ENCODE measurements at places on chromosomes 4 and X. TPM values are rescaled to one million over a fixed set of nuclear protein-coding genes. Genes with fewer than 3 reads are reported as not detected.

DNA sequence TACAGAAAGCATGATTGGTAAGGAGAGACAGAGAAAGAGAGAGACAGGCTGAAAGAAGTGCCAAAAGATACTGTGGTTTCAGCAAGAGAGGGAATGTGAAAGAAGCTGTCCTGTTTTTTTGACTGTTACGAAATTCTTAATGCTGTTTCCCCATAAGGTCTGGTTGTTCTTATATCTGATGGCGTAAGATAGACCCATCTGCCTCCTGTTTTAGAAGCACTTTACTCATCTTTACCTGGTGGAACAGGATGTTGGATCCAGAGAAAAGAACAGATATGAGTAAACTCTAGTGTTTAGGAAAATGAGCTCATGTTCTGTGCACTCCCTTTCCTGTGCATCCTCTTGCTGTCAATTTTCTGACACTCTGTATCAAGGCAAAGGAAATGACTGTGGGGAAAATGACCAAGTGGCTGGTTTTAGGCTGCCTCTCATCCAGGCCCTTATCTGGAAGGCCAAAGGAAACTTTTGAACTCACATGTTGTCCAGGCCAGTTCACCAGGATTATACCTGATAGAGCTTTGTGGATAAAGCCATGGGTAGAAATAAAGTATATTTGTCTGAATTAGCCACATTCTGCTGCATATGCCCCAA, 311.7 kb upstream of the HTR2C start:
- H3K4me1 ChIP-seq, result no peaks in the 10 kb centered on the region
- no peak for DNase-seq
- H3K27ac ChIP-seq, result no peak overlapping the region

DNA sequence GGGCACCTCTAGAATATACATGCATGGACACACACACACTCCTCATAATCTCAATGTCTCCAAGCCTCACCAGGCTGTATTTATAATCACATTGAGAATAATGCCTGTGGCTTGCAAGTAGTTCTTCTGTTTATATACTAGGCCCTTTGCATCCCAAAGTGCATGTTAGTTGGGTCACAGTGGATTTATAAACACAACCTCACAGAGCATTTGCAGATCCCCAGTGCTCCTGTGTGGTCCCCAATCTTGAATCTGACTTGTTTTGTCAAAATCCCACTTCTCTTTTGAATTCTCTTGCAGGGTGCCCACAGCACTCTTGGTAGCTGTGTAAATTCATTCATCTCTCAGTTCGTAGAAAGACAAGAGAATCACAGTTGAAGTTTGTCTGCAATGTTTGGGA, 49.6 kb upstream of the PROM1 start:
- no peak overlapping the region for H3K27ac ChIP-seq
- no peak for DNase-seq
- no peaks in the 10 kb centered on the region for H3K4me1 ChIP-seq

Gene PRR32
- not detected for total RNA-seq

Gene XPNPEP2
- total RNA-seq, result not detected

DNA sequence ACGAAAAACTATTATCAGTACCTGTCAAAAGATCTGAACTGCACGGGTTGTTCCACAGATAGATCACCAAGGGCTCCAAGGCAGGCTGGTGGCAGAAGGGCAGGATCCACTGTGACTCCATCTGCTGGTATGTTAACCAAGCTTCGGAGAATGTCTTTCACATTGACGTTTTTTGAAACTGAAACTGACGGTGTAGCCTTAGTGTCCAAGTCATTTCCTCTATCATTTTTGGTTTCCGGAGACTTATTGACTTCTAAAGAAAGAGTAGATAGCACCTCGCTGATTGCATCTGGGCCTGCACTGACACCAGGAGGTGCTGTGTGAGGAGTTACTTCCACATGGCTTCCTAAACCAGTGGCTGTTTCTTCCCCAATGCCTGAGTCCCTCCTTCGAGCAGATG, 186.9 kb downstream of the LRBA start:
- DNase-seq, result peak; percentile 29
- H3K4me3 ChIP-seq, result no peak overlapping the region
- no peaks in the 10 kb centered on the region for H3K36me3 ChIP-seq
- H3K27me3 ChIP-seq, result no peaks in the 10 kb centered on the region
- peaks cover 18% of the 10 kb centered on the region for H3K4me1 ChIP-seq
- peak overlapping the region; percentile 83 for H3K27ac ChIP-seq

DNA sequence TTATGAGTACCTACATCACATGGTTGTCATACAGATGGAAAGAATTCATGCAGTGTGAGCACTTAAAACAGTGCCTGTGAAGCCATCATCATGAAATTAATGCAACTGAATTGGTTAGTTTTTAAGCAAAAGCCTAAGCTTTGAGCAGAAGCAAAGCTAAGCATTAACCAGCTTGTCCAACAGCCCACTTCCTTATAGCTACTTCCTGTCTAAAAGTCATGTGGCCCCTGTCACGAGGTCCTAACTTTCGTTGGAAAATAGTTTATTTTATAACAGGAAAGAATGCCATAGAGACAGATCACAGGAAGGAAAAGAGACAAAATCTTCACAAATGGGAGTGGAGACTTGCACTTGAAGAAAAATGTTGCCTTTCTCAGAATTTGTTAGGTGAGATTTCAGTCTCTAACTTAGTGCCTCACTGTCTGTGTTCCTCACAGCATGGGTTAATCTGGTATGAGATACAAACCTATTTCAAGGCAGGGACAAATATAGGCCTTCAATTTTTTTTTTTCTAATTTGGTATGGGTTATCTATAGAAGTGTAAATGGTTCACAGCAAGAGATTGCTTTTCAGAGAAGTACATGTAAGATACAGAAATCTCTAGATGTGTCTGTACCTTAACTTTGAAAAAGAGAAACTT, 27.7 kb upstream of the VCX start:
- H3K4me1 ChIP-seq, result no peaks in the 10 kb centered on the region
- no peaks in the 10 kb centered on the region for H3K27me3 ChIP-seq
- no peak overlapping the region for H3K4me3 ChIP-seq

GRCh38 chrX:109775386-109775785, 42.3 kb upstream of the ACSL4 start:
- no peak overlapping the region for H3K27ac ChIP-seq
- H3K36me3 ChIP-seq, result no peaks in the 10 kb centered on the region
- no peaks in the 10 kb centered on the region for H3K27me3 ChIP-seq

Gene IRAK1
- total RNA-seq, result 95.0 TPM

Gene ABCG2
- total RNA-seq, result 1.1 TPM

Gene ARHGEF6
- total RNA-seq, result 79.9 TPM

Gene CLCN5
- 2.2 TPM for total RNA-seq

Gene BEX1
- total RNA-seq, result 0.45 TPM

DNA sequence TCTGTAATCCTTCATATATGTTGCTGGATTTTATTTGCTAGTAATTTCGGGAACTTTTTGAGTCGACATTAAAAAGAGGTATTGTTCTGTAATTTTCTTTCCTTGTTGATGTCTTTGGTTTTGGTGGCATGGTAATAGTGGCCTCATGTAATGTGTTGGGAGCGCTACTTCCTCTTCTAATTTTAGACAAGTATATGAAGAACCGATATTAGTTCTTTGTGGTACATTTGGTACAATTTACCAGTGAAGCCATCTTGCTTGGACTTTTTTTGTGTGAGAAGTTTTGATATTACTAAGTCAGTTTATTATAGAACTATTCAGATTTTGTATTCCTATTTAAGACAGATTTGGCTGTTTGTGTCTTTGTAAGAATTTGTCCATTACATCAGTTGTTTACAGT, 669.2 kb upstream of the AADAT start:
- H3K4me1 ChIP-seq, result no peaks in the 10 kb centered on the region
- H3K27ac ChIP-seq, result no peak overlapping the region
- DNase-seq, result no peak
- no peak overlapping the region for H3K4me3 ChIP-seq
- no peaks in the 10 kb centered on the region for H3K27me3 ChIP-seq
- H3K36me3 ChIP-seq, result no peaks in the 10 kb centered on the region

- no peaks in the 10 kb centered on the region for H3K36me3 ChIP-seq
- H3K27ac ChIP-seq, result no peak overlapping the region
- H3K4me3 ChIP-seq, result no peak overlapping the region
- H3K27me3 ChIP-seq, result no peaks in the 10 kb centered on the region
- no peak for DNase-seq
Observed at GRCh38 chr4:33592701-33593100, 2651.6 kb downstream of the ARAP2 start.

- no peaks in the 10 kb centered on the region for H3K4me1 ChIP-seq
- H3K4me3 ChIP-seq, result no peak overlapping the region
- no peaks in the 10 kb centered on the region for H3K27me3 ChIP-seq
- no peak overlapping the region for H3K27ac ChIP-seq
Observed at GRCh38 chr4:144614850-144615585, 30.9 kb upstream of the HHIP start.

DNA sequence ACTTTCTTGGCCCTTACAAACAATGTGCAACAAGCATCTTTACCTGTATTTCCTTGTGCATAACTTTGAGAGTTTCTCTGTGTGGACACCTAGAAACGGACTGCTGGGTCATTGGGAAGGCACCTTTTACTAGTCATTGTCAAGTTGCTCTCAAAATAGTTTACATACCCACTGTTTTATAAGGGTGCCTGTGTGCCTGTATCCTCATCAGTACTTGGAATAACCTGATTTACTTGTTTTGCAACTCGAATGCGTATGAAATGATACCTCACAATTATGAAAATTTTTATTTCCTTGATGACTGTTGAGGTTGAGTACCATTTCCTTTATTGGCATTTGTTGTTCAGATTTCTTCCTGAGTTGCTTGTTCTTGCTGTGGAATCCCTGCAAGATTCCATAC, 150.8 kb downstream of the STIM2 start:
- DNase-seq, result no peak
- peaks cover 4% of the 10 kb centered on the region for H3K4me1 ChIP-seq
- H3K36me3 ChIP-seq, result peaks cover 21% of the 10 kb centered on the region
- H3K27ac ChIP-seq, result no peak overlapping the region
- H3K4me3 ChIP-seq, result no peak overlapping the region

GRCh38 chr4:20086067-20086798, 165.5 kb upstream of the SLIT2 start:
- H3K27ac ChIP-seq, result no peak overlapping the region
- no peaks in the 10 kb centered on the region for H3K4me1 ChIP-seq
- H3K27me3 ChIP-seq, result no peaks in the 10 kb centered on the region
- H3K36me3 ChIP-seq, result no peaks in the 10 kb centered on the region

DNA sequence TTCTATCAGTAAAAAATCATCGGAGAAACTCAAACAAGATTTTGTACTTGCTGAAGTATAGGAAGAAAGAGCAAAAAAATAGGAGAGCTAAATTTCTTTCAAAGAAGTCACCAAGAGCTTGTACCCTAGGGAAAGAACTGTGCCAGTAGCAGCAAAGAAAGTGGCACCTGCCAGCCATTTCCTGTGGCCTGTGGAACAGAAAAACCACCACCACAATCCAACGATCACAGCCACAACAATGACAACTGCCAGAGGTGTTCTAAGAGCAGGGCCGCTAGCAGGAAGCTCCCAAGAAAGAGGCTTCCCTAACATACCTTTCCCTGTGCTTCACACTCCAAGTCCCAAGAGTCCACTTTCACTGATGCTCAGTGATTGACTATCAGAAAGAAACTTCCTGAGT, 266.1 kb upstream of the GPC4 start:
- no peak overlapping the region for H3K27ac ChIP-seq
- H3K36me3 ChIP-seq, result no peaks in the 10 kb centered on the region
- H3K4me3 ChIP-seq, result no peak overlapping the region
- no peaks in the 10 kb centered on the region for H3K4me1 ChIP-seq
- no peak for DNase-seq

DNA sequence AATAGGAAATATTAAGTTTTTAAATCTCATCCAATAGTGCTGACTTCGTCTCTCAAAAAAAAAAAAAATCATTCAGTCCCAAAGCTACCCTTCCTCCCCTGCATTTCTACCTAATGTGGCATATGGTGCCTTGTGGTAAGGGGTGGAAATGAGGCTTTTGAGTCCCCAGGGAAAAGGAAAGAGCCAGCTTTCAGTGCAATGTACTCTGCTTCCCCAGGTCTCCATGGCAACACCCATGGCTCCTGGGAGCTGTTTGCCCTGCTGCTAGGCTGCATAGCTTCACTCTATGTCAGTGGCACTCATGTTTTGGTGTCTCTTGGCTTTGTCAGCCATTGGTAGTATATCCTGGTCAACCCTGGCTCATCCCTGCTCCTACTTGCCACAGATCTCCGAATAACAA, 175.9 kb downstream of the SLC39A8 start:
- no peaks in the 10 kb centered on the region for H3K36me3 ChIP-seq
- DNase-seq, result no peak
- no peak overlapping the region for H3K4me3 ChIP-seq
- no peaks in the 10 kb centered on the region for H3K4me1 ChIP-seq

- H3K36me3 ChIP-seq, result no peaks in the 10 kb centered on the region
- H3K27ac ChIP-seq, result no peak overlapping the region
- H3K4me3 ChIP-seq, result no peak overlapping the region
- no peaks in the 10 kb centered on the region for H3K27me3 ChIP-seq
- no peak for DNase-seq
Observed at GRCh38 chrX:48512371-48512935, 3.7 kb downstream of the PORCN start.

Data from T-cell (primary cell).